ENCODE measurements at places on chromosomes 7 and 10.

- H3K4me1 ChIP-seq = peaks cover 23% of the 10 kb centered on the region
- no peaks in the 10 kb centered on the region for H3K27me3 ChIP-seq
- DNase-seq = peak; percentile 45
- peaks cover 33% of the 10 kb centered on the region for H3K36me3 ChIP-seq
- H3K4me3 ChIP-seq = no peak overlapping the region
Measured at GRCh38 chr7:77684030-77684429, 12.2 kb upstream of the RSBN1L start.

DNA sequence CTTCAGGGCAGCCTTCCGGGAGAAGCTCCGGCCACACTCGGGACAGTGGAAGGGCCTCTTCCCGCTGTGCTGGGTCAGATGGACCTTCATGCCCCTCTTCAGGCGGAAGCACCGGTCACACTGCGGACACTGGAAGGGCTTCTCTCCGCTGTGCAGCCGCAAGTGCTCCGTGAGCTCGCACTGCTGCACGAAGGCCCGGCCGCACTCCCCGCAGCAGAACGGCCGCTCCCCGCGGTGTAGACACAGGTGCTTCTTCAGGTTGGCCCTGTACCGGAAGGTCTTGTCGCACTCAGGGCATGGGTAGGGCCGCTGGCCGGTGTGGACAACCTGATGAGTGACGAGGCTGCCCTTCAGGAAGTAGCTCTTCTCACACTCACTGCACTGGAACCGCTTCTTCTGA is 14.2 kb upstream of the ZNF786 start:
- H3K4me3 ChIP-seq = no peak overlapping the region
- DNase-seq = no peak
- no peaks in the 10 kb centered on the region for H3K4me1 ChIP-seq
- no peak overlapping the region for H3K27ac ChIP-seq
- H3K27me3 ChIP-seq = no peaks in the 10 kb centered on the region

DNA sequence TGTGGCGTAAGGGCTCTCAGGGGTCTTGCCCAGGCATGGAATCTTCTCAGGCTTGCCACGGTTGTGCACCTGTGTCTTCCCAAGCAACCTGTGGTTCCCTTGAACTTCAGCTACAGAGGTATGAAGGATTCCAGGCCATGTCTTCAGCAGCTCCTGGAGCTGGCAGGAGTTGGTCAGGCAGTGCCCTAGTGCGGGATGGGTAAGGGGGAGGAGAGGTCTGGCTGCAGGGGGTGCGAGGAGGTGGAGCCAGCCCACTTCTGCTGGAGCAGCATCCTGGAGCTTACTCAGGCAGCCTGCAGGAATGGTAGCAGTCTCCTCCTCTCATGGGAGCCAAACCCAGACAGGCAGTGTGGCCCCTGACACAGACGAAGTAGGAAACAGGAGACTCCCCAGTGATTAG is 3.8 kb upstream of the TRIL start:
- DNase-seq = no peak
- H3K27me3 ChIP-seq = no peaks in the 10 kb centered on the region
- H3K4me3 ChIP-seq = no peak overlapping the region

DNA sequence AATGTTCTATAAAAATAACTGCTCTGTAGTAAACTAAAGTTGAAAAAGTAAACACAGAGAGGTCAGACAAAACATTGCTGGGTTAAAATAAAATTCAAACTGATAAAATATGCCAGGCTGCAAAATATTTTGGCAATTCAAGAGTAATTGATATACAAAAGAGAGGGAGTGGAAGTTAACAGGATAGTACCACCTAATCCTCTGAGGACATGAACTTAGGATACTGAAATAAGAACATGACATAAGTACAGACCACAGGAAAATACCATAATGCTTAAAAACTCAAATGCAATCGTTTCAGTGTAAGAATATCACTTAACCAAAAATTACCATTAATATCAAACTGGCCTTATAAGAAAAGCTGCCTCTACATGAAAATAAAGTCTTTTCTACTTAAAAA is 37.6 kb upstream of the GPR22 start:
- H3K36me3 ChIP-seq = no peaks in the 10 kb centered on the region
- H3K4me3 ChIP-seq = no peak overlapping the region
- no peak for DNase-seq
- no peak overlapping the region for H3K27ac ChIP-seq
- no peaks in the 10 kb centered on the region for H3K27me3 ChIP-seq

- H3K4me3 ChIP-seq = no peak overlapping the region
- H3K36me3 ChIP-seq = peaks cover 100% of the 10 kb centered on the region
- no peaks in the 10 kb centered on the region for H3K27me3 ChIP-seq
- DNase-seq = no peak
- peaks cover 6% of the 10 kb centered on the region for H3K4me1 ChIP-seq
- no peak overlapping the region for H3K27ac ChIP-seq
Measured at GRCh38 chr10:77807706-77808105, 118.8 kb downstream of the DLG5 start.

- H3K36me3 ChIP-seq = no peaks in the 10 kb centered on the region
- no peak overlapping the region for H3K4me3 ChIP-seq
- no peak overlapping the region for H3K27ac ChIP-seq
Measured at GRCh38 chr10:131399981-131400380, 88.5 kb upstream of the TCERG1L start.

DNA sequence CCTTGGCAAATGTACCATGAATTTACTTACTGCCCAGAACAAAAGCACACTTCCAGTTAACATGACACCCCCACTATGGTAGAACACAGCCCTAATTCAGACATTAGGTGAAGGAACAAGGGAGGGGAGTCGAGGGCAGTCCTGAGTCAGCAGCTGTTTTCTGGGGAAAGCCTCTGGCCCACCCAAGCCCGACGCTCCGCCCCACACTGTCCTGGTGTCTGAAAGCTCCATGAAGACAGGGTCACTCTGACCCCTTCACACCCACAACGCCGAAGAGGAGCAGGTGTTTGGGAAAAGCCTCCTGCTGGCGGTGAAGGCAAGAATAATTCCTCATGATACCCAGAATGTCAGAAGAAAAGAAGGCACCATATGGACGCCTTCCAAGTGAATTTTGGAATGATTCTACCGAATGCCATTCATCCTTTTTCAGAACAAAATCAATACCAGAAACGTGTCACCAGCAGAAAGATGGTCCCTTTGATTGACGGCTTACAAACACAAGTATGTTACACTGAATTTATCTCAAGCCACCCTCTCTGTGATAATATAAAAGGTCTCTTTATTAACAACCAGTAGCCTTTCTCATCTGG is 172.1 kb downstream of the DIP2C start:
- no peak overlapping the region for H3K27ac ChIP-seq
- no peak for DNase-seq
- H3K36me3 ChIP-seq = no peaks in the 10 kb centered on the region
- H3K4me3 ChIP-seq = no peak overlapping the region
- peaks cover 2% of the 10 kb centered on the region for H3K27me3 ChIP-seq

DNA sequence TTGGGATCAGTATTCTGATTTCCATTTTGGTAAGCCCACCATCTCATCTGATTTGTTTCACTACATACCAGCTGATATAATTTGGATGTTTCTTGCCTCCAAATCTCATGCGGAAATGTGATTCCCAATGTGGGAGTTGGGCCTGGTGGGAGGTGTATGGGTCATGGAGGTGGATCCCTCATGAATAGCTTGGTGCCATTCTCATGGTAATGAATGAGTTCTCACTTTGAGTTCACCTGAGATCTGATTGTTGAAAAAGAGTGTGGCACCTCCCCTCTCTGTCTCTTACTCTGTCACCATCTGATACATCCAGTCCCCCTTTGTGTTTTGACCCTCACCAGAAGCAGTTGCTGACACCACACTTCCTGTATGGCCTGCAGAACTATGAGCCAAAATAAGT is 347.3 kb downstream of the ARL4A start:
- DNase-seq = no peak
- H3K4me3 ChIP-seq = no peak overlapping the region
- no peaks in the 10 kb centered on the region for H3K27me3 ChIP-seq
- peaks cover 15% of the 10 kb centered on the region for H3K4me1 ChIP-seq
- H3K27ac ChIP-seq = no peak overlapping the region
- no peaks in the 10 kb centered on the region for H3K36me3 ChIP-seq

- no peaks in the 10 kb centered on the region for H3K27me3 ChIP-seq
- H3K36me3 ChIP-seq = peaks cover 11% of the 10 kb centered on the region
- DNase-seq = no peak
- no peak overlapping the region for H3K27ac ChIP-seq
- H3K4me3 ChIP-seq = no peak overlapping the region
Measured at GRCh38 chr7:110311556-110311955, 779.4 kb upstream of the LRRN3 start.

DNA sequence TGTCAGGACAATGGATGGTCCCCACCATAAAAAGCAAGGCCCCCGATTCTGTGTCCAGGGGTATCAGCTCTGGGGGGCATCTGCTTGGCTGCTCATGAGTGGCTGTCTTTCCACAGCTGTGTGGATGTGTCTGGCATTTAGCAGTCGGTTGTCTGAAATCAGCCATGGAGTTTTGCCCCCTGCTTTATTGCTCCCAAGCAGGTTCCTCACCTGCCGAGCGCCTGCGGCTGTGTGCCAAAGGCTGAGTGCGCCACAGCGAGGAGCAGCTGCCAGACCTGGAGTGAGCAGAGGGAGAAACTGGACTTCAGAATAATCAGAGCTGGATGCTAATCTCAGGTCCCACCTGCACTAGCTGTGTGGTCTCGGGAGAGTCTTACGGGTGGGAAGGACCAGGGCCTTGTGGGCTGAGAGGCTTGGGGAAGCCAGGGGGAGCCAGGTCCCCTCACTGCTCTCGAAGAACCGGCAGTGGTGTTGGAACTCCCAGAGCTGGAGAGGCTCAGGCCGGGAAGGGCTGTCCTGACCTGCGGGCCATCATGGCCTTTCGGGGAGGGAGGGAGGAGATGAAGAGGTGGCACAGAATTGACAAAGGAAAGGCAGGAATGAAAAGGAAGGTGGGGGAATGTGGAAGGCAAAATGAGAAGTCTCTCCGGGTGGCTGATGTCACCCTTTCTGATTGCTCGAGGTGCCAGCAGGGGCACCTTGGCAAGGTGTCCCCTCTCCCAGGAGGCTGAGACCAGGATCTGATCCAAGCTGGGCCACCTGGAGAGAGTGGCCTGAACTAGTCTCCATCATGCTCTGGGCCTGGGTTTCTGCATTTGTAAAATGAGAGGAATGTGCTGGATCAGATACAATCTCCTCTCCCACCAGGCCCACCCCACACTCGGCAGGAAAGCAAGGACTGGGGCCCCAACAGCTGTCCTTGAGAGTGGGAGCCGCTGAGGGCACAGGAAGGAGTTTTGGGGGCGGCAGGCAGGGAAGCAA is 30.2 kb upstream of the LEP start:
- H3K4me3 ChIP-seq = no peak overlapping the region
- no peak overlapping the region for H3K27ac ChIP-seq
- H3K27me3 ChIP-seq = no peaks in the 10 kb centered on the region
- peaks cover 15% of the 10 kb centered on the region for H3K4me1 ChIP-seq

- H3K36me3 ChIP-seq = peaks cover 50% of the 10 kb centered on the region
- no peaks in the 10 kb centered on the region for H3K27me3 ChIP-seq
- DNase-seq = no peak
- no peaks in the 10 kb centered on the region for H3K4me1 ChIP-seq
- H3K4me3 ChIP-seq = no peak overlapping the region
Measured at GRCh38 chr7:2583798-2584580, 25.2 kb downstream of the IQCE start.

DNA sequence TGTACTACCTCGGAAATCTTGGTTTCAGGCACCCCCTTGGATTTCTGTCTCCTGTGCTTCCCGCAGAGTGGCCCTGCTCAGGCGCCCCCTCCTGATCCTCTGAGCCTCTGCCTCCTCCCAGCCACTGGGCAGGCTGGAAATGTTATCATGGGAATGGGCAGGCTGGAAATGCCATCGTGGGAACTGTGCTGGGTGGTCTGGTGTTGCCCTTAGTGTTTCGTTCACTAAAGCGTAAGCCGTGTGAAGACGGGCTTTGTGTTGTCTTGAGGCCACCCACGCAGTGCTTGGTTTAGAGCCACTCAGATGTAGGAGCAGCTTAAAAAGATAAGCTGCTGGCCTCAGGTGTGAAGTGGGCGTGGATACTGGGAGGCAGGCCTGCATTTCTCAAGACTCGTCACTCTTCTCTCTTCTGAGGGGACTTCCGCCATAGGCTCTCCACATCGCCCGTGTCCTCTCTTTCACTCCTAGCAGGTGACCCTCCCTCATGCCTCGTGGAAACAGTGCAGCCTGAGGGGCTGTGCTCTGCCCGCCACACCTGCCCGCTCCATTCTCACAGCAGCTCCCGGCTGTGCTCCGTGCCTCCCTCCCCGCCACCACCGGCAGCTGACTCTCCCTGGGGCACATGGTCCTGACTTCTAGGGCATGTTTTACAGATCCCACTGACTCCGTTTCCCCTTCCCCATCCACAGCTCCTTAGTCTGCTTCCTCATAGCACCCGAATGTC is 28.5 kb downstream of the PPP2R2D start:
- DNase-seq = no peak
- H3K36me3 ChIP-seq = peaks cover 16% of the 10 kb centered on the region
- no peak overlapping the region for H3K4me3 ChIP-seq
- no peaks in the 10 kb centered on the region for H3K27me3 ChIP-seq
- peak overlapping the region; percentile 78 for H3K27ac ChIP-seq

GRCh38 chr7:22001345-22002004 is 55.8 kb upstream of the CDCA7L start:
- H3K4me3 ChIP-seq = peak overlapping the region; percentile 37
- H3K36me3 ChIP-seq = no peaks in the 10 kb centered on the region
- no peaks in the 10 kb centered on the region for H3K27me3 ChIP-seq
- DNase-seq = peak; percentile 73

DNA sequence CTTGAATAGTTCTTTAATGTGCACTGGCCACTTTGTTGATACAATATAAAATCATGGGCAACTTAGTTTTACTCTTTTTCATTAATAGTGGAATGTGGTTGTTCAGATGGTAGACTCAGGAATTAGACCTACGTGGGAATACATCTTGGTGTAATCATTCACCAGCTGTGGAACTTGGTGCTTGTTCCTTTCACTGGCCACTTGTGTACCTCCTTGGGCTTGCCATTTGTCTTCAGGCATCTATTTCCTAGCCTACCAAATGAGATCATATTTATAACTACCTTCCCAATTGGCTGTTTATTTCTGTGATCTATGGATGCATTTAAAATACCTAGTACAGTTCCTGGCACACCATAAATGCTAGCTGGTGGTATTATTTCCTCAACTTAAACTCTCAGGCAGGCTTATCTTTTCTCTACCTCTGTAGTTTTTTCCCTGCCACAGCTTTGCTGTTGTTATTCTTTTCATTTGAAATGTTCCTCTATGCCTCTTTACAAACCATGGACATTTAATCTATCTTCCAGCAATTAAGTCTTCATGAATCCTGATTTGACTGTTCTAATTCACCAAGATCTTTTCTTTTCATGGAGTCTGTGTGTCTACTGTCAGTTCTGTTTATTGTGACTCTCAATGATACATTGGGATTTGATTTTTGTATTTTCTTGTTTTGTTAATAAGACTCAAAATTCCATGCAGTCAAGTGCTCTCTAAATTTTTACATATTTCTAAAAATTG is 113.0 kb downstream of the ADAM22 start:
- H3K27me3 ChIP-seq = peaks cover 18% of the 10 kb centered on the region
- no peak for DNase-seq
- no peak overlapping the region for H3K4me3 ChIP-seq
- H3K4me1 ChIP-seq = no peaks in the 10 kb centered on the region
- H3K27ac ChIP-seq = no peak overlapping the region

GRCh38 chr10:3413937-3414666 is 241.5 kb upstream of the PITRM1 start:
- no peak overlapping the region for H3K4me3 ChIP-seq
- H3K27me3 ChIP-seq = no peaks in the 10 kb centered on the region
- no peaks in the 10 kb centered on the region for H3K36me3 ChIP-seq
- no peak overlapping the region for H3K27ac ChIP-seq
